ENCODE measurements at places on chromosomes 1 and 21. TPM values are rescaled to one million over a fixed set of nuclear protein-coding genes. Genes with fewer than 3 reads are reported as not detected.

BSND gene
- not detected for total RNA-seq

SLAMF8 gene
- total RNA-seq = not detected

SPRR5 gene
- not detected for total RNA-seq

CHRM3 gene
- total RNA-seq = not detected

DIPK1A gene
- total RNA-seq = 22.3 TPM

TLR5 gene
- not detected for total RNA-seq

ERG gene
- 0.76 TPM for total RNA-seq

DPYD gene
- 70.7 TPM for total RNA-seq

ADAMTS4 gene
- total RNA-seq = 5.9 TPM

NEXN gene
- 17.2 TPM for total RNA-seq

CFHR4 gene
- total RNA-seq = not detected

S100A13 gene
- total RNA-seq = 159 TPM

KRTAP11-1 gene
- total RNA-seq = not detected

PGLYRP4 gene
- not detected for total RNA-seq

FAAH gene
- 0.97 TPM for total RNA-seq

DMBX1 gene
- not detected for total RNA-seq

PLPPR5 gene
- total RNA-seq = not detected

PSMA5 gene
- total RNA-seq = 53.7 TPM

LCE2C gene
- not detected for total RNA-seq

CHRNB2 gene
- total RNA-seq = not detected

PRDM2 gene
- total RNA-seq = 11.0 TPM

TNNT2 gene
- not detected for total RNA-seq

KRTAP21-3 gene
- not detected for total RNA-seq

SHE gene
- not detected for total RNA-seq

TMEM79 gene
- 1.8 TPM for total RNA-seq

S100PBP gene
- total RNA-seq = 35.0 TPM

AK5 gene
- 81.3 TPM for total RNA-seq

OR2W3 gene
- total RNA-seq = not detected

ADAM30 gene
- not detected for total RNA-seq

CELA2A gene
- total RNA-seq = not detected

FMO1 gene
- total RNA-seq = not detected

LRRN2 gene
- not detected for total RNA-seq

INSRR gene
- not detected for total RNA-seq

PPP1R8 gene
- total RNA-seq = 36.4 TPM

CHIA gene
- total RNA-seq = not detected

PAQR7 gene
- 20.6 TPM for total RNA-seq

LAPTM5 gene
- not detected for total RNA-seq

DOP1B gene
- 12.3 TPM for total RNA-seq

E2F2 gene
- total RNA-seq = 1.2 TPM
